ENCODE measurements at places on chromosomes 11 and 22.

DNA sequence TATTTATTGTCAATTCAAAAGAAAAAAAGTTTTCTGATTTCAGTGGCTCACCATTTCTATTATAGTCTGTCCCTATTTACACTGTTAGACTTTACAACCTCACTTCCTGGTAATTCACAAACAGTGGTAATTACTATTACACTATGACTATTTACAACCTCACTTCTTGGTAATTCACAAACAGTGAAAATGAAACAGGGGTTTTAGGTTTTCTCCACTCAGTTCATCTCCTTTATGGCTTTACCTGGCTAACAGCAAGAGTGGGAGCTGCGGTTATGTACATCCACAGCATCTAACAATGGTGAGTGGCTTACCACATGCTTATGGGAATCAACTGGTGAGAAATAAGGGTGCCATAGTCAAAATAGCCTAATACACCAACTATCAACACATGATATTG, 166.4 kb downstream of the CASP12 start:
- no peak for DNase-seq

DNA sequence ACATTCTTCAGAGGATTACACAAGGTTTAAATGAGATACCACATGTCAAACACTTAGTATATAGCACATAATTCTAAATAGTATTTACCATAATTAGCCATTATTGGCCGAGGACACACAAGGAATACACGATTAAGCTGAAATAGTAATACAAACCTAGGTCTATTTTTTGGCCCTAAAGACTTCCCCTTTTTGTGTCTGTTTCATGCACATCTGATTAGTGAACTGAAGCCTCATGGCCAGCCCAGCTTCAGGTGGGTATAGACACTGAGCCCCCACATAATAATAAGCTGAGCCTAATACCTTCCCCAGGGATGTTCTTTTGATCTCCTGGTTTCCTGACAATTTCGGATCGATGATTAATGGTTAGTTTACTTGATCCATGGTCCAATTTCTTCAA, 2.1 kb downstream of the GLYATL1B start:
- no peak for DNase-seq

GRCh38 chr11:47607380-47607779, 13.2 kb upstream of the C1QTNF4 start:
- DNase-seq: no peak

GRCh38 chr11:104594228-104594958, 303.9 kb downstream of the CASP12 start:
- DNase-seq: no peak

DNA sequence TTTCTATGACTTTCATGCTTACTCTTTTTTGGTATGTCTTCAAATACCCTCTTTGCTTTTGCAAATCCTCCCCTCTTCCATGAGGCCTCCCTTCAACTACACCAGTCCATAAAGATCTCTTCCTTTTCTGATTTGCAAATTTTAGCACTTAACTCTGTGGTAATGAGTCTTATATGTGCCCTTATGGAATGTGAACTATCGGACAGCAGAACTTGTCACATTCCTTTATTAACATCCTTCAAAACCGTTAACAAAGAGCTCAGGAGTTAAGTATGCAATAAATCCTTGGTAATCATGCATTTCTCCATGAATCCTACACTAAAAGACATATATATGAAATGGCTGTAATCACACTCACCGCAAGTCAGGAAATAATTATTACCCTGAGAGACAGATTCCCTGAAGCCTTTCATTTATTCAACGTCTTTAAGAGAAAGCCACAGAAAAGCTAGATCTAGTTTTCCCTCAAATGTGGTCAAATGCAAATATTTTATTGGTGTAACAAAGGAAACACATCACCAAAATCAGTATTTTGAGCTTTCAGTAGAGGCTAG, 7.4 kb downstream of the CLNS1A start:
- DNase-seq: no peak

DNA sequence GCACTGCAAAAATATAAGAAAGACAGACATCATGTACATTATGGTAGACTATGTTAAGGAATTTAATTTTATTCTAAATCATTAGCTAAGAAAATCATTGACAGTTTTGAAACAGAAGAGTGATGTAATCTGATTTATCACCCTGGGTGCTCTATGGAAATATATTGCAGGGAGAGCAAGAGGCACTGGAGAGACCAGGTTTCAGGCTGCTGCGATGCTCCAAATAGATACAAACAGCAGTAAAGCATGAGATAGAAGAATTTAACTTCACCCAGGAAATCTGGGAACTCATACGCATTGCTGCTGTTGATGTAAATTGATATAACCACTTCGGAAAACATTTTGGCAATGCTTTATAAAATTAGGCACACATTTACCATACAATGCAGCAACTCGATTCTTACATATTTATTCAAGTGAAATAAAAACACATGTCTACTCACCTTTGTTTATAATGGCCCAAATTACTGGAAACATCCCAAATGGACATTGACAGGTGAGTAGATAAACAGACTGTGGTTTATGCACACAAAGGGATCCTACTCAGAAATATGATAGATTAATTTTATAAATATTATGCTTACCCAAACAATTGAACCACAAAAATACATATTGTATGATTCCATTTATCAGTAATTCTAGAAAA, 535.1 kb upstream of the CHORDC1 start:
- no peak for DNase-seq

DNA sequence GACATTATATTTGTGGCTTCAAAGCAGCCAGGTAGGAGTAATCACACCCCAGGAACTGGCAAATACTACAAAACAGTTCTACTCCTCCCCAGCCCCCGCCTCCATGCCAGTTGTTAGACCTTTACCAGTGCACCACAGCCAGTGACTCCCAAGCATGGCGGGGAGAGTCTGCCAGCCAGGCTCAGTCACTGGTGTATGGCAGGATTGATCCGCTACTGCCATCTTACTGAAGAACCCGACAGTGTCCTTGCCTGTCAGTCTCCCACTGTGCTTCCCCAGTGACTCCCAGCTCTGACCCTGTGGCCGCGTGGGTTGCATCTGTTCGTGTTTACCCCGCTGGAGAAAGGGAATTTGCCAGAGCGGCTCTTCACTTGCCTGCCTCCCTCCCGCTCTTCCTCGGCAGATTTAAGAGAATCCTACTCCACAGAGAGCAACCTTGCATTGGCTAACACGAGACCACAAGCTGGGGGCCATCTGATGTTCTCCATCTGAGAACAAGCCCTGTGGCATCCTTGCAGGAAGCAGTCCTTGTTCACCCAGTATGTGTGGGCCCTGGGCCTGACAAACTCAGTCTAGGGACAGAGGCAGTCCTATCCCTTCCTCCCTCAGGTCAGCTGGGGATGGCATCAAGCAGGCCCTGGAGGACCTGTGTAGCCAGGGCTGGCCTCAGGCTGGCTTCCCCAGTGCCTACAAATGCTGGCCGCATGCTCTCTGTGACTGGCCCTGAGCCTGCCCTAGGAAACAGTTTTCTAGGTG, 33.1 kb downstream of the GNAZ start:
- no peak for DNase-seq

- no peak for DNase-seq
Measured at GRCh38 chr11:47408598-47409439, 429 bp downstream of the SLC39A13 start.

- no peak for DNase-seq
Measured at GRCh38 chr11:27898166-27898565, 197.9 kb upstream of the BDNF start.

DNA sequence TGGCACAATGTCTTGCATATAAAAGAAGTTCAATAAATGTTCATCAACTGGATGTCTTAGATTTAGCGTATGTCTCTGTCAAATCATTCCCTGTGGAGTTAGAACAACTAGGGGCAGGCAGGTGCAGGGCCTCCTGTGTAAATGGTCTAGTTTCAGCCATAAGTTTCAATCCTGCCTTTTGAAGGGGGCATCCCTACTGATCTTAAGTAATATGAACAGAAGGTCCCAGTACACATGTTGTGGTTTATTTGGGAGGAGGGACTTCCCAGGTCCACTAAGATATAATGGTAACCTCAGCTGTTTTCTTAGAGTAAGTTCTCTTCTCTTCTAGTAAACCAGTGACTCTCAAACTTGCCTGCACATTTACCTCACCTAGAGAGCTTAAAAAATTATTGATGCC, 19.8 kb downstream of the TTC12 start:
- DNase-seq: no peak

- no peak for DNase-seq
Measured at GRCh38 chr11:110833033-110833484, 120.8 kb upstream of the ARHGAP20 start.

- DNase-seq: no peak
Measured at GRCh38 chr22:49861642-49862495, 8.2 kb downstream of the ZBED4 start.

DNA sequence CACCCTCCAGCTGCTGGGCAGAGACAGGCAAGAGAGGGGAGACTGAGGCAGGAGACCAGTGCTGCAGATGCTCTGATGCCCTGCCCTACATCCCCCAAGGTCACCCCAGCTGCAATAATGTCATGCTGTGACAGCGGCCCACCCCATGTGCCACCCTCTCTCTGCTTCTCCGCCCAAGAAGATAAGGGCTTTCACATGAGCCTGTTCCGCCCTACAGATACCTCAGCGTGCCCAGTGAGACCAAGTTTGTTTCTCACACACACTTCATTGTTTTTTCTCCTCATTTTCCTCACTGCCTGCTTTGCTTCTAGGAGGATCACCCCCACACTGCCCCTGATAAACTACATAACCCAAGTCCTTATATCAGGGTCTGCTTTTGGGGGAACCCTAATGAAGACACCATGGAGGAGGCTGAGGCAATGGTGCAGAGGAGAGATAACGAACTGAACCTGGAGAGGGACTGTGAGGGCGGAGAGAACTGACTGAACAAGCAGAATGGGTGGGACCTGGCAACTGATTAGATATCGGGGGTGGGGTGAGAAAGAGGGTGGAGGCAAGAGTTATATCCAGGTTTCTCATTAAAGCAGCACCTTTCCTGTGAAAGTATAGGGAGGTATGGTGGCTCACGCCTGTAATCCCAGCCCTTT, 37.5 kb upstream of the TSKU start:
- no peak for DNase-seq

- no peak for DNase-seq
Measured at GRCh38 chr11:58165504-58166106, 23.3 kb upstream of the OR9Q2 start.

DNA sequence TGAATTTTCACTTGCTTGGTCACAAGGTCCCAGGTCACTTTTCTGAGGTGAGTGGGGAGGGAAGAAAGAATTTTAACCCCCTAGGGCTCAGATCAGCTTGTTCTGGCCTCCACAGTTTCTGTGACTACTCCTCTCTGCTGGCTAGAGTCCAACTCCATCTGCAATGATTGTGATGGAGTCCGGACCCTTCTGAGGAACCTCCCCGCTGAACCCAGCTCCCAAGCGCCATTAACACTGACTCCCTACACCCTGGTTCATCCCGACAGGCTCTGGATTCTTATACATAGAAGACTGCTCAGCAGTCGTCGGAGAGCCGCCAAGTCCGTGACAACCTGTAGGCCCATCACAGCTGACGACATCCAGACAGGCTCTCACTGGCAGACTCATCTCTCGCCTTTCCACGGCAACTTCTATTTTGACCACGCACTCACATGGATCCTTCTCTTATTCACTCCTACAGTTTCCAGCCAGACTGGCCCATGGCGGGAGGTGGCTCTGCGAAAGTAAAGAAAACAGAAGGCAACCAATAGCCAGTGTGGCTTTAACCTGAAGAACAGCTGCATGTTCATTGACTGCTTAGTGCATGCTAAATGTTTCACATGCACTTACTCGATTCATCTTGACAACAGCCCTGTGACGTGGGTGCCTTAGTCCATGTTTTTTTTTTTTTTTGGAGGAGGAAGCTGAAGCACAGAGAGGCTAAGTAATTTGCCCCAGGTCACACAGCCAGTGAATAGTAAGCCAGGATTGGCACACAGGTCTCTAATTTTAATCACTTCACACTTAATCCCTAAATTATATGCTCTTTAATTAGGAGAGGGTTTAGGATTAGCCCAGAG, 68.0 kb upstream of the PRDM11 start:
- DNase-seq: no peak

DNA sequence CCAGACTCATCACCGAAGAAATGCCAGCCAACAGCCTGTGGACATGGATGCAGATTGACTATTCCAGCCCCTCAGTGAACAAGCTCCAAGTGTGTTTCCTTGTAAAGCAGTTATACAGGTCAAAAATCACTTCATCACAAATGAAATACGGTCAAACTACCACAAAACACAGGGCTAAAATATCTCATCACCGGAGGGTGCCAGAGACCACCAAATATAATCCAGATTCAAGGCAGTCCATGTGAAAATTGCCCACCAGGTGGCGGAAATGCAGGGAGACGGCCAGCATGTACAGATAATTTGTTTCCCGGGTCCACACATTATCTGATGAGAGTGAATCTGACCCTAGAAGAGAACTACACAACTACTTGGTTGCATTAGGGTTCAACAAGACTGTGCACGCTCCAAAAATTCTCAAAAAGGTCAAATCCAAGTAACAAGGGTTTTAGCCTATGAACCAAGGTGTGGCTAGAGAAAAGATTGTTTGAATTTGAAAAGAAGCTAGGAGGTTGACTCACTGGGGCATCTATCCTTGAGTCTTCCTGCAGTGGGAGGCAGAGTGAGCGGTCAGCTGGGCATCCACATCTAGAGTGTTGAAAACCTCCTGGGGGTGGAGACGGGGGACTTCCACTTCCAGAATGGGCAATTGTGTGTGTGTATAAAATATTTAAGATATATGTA, 71.7 kb downstream of the IGLL5 start:
- peak; percentile 66 for DNase-seq

- no peak for DNase-seq
Measured at GRCh38 chr11:128398517-128399250, 188.7 kb downstream of the ETS1 start.

- no peak for DNase-seq
Measured at GRCh38 chr11:132992838-132993631, 539.3 kb downstream of the OPCML start.

GRCh38 chr11:33664827-33665226, 35.8 kb downstream of the C11orf91 start:
- no peak for DNase-seq

DNA sequence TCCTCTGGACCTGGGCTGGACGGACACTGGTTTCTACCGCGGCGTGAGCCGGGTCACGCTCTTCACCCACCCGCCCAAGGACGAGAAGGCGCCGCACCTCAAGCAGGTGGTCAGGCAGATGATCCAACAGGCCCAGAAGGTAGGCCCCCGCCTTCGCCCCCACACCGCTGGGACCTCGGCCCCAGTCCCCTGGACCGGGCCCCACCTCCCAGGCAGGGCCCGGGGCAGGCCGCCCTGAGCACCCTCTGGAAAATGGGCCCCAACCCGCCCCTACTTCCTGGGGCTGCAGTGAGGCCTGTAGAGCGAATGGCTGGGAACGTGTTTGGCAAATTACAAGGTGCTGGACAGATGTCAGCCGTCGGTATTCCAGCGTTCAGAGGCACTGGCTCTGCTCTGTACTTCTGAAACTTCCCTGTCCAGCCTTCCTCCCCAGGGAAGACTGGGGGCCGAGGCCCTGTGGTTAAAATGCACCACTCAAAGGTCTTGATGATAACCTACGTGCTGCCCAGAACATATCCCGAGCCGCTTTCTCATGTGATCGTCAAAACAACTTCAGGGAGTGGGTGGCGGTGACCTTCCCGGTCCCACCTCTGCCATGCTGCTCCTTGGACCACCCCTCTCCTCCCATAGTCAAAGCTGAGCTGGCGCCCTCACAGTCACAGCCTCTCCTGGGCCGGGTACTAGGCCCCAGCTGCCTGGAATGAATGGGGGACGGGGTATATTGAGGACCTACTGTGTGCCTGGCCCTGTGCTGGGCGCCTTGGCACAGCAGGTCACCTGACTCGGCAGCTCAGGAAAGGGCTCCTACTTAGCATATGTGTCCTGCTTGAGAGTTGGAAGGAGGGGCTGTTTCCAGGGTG, 869 bp downstream of the FAM83F start:
- no peak for DNase-seq
